ENCODE measurements at places on chromosomes 16 and 17. TPM values are rescaled to one million over a fixed set of nuclear protein-coding genes. Genes with fewer than 3 reads are reported as not detected.

GRCh38 chr16:53991754-53992378 is 287.9 kb downstream of the FTO start:
- DNase-seq, result no peak

The CDH8 gene
- total RNA-seq, result 2.8 TPM

The SDK2 gene
- 38.5 TPM for total RNA-seq

The PRSS33 gene
- not detected for total RNA-seq

The ZFP3 gene
- 0.29 TPM for total RNA-seq

- peak; percentile 62 for DNase-seq
Measured at GRCh38 chr16:89315791-89316581, 98.5 kb downstream of the ZNF778 start.

DNA sequence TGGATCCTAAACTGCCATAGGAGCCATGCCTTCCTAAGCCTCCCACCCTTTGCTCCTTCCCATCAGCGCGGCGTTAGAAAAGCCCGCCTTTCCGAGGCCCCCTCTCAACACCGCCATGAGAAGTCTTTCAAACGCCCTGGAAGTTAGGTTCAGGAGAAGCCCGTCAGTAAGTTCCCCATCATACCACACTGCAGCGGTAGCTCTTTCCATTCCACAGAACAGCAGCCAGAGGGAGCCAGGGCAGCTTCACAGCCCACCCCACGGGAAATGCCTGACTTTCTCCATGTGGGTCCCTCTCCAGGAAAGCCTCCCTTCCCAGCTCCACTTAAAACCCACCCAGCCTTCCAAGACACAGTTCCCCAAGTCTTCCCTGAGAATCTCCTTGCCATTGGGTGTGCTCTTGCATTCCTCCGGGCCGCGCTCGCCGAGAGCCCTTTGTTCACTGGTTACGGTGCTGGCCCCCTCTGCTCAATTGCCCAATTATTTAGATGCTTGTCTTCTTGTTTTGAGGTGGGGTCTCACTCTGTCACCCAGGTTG is 28.7 kb downstream of the KIAA0513 start:
- no peak for DNase-seq

The PPP1R9B gene
- 75.4 TPM for total RNA-seq

- DNase-seq, result no peak
Measured at GRCh38 chr16:10932959-10933710, 9.1 kb downstream of the DEXI start.

The PITPNM3 gene
- 5.7 TPM for total RNA-seq

DNA sequence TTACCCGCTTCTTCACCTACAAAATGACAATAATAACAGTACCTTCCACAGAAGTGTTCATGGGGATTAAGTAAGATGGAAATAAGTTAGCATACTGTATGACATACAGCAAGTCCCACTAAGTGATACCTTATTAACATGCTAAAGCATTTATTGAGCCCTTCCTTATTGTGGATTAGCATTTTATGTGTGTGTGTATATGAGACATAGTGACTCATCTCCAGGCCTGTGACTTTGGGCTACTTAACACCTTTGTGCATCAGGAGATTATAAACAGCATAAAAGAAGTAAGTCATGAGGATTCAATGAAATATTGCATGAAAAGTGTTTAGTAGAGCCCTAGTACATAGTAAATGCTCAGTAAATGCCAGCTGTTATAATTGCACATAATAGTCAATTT is 52.9 kb downstream of the CA10 start:
- no peak for DNase-seq

The SECTM1 gene
- total RNA-seq, result 2.1 TPM

- no peak for DNase-seq
Measured at GRCh38 chr17:34989473-34989872, 9.2 kb downstream of the LIG3 start.

GRCh38 chr16:89381788-89382187 is 108.6 kb downstream of the ANKRD11 start:
- peak; percentile 72 for DNase-seq

GRCh38 chr16:67543582-67543981 is 15.0 kb downstream of the RIPOR1 start:
- DNase-seq, result no peak
